ENCODE measurements at places on chromosomes 12 and 14. TPM values are rescaled to one million over a fixed set of nuclear protein-coding genes. Genes with fewer than 3 reads are reported as not detected.

GRCh38 chr14:67111022-67111421 lies 78.2 kb upstream of the GARIN2 start:
- no peak for DNase-seq

APOF gene
- polyA plus RNA-seq, result not detected

- no peak for DNase-seq
These were observed 199.7 kb downstream of the BCAT1 start for GRCh38 chr12:24749171-24749570.

CHURC1 gene
- polyA plus RNA-seq, result 38.5 TPM

SIRT4 gene
- polyA plus RNA-seq, result 4.9 TPM

NUAK1 gene
- 9.6 TPM for polyA plus RNA-seq

DNA sequence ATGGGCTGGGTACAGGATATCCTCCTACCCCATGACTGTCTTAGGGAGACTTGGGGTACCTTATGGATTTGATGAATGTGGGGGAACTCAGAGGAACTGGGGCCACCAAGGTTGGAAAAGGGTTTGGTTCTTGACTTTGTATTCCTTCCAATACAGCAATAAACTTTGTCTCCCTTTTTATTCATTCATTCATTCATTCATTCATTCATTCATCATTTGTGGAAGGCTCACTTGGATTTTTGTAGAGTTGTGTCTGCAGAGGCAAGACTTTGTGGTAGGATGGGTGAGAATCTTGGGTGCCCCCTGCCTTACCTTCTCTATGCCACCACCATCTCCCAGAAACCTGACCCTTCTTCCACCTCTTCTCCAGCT lies 21.1 kb downstream of the SOAT2 start:
- DNase-seq, result no peak

GSKIP gene
- 13.5 TPM for polyA plus RNA-seq

DNA sequence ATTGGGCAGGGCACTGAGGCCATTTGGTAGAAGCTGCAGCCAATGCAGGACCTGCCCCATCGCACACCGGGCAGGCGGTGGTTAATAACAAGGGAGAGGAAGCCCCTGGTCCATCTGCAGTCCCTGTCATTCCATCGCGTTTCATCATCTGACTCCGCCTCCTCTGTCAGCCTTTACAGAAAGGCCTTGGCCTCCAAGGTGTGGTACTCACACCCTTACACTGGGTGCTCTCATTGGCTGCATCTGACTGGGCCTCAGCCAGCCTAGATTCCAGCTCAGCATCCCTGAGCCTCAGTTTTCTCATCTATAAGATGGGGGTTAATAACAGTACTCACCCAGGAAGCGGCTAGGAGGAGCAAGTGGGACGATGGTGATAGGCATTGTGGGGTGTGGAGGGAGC lies 14.7 kb upstream of the HHIPL1 start:
- no peak for DNase-seq

DNA sequence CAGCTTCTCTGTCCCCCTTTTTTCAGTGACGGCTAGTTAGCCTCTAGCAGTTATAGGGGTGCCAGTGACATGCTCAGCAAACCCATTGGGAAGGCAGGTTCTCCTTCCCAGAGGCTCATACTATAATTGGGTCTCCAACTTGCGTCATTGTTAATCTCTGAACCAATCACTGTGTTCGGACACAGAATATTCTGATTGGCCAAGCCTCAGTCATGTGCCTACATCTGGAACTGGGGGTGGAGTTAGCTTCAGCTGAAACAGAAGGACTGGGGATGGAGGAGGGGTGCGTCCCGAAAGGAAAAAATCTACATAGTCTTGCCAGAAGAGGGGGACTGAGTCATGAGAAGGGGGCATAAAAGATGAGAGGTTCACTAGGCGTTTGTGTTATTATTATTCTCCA lies 165.6 kb downstream of the SUDS3 start:
- no peak for DNase-seq

DNA sequence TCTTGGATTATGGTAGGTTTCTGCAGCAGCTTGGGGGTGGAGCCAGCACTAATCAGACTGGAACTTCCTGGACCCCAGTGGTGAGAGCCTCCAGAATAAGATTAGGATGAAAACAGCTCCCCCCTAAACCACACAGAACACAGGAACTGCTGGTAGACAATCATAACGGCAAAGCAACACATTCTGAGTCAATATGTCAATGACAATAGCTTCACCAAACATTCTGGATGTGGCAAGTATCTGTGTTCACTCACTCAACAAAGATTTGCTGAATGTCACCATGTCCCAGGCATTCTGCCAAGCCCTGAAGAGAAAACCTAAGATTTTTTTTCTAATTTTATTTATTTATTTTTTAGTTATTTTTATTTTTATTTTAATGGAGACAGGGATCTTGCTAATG lies 65.2 kb downstream of the LRRC74A start:
- no peak for DNase-seq

PAPLN gene
- 1.2 TPM for polyA plus RNA-seq

GRCh38 chr12:41531147-41531829 lies 343.2 kb downstream of the PDZRN4 start:
- no peak for DNase-seq

- DNase-seq, result no peak
These were observed 10.2 kb upstream of the PEBP1 start for GRCh38 chr12:118125743-118126118.

- no peak for DNase-seq
These were observed 349.3 kb downstream of the CACNA1C start for GRCh38 chr12:2402073-2402579.

DNA sequence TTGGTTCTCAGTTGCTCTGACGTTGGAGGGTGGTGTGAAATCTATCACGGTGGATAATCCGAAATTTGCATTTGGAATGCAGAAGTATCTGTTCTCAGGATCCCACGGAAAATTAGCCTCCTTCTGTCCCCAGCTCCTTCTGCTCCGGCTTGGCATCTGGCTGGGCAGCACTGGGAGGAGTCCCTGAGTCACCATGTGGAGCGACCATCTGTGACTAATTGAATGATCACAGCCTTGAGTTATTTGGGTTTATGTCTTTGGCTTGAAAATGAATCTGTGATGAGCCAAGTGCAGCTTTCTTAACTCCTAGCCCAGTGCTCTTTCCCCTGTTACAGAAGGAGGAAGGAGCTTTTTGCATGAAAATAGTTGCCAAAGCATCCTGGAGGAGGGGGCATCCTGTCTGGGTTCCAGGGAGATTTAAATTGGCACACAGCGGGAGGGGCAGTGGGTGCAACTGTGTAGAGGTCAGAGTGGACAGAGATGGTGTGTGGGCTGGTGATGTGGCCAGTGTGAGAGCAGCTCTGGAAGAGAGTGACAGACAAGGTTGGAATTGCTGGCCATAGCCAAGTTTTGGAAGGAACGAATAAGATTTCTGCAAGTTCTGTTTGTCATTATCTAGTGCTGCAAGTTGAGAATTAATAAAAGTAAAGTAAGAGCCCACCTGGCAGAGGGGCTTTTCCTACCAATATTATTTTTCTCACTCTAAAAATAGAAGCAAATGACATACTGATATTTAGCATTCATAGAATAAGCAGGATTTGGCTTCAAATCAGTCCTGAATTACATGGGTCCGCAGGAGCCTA lies 74.4 kb downstream of the SLC24A4 start:
- no peak for DNase-seq

GRCh38 chr14:30385925-30386324 lies 173.0 kb upstream of the G2E3 start:
- DNase-seq, result no peak

GRCh38 chr14:53103636-53104340 lies 49.3 kb downstream of the DDHD1 start:
- DNase-seq, result no peak

- DNase-seq, result peak; percentile 94
These were observed 131.5 kb downstream of the GPR135 start for GRCh38 chr14:59333668-59334067.

DNA sequence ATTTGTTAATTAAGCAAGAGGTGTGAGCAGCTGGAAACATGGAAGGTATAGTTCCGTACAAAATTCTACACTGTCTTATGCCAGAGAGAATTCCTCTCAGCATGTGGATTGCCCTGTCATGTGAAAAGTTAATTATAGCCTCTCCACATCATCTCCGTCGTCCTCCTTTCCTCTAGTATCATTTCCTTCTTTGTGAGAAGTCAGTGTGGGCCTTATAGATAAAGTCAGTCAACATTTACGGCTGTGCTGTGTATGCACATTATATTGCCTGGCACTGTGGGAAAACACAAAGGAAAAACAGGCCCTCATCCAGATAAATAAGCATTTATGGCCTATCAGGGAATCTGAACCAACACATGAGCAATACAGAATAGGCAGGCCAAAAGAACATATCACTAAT lies 236.6 kb downstream of the SEC23A start:
- DNase-seq, result no peak

- no peak for DNase-seq
These were observed 1.5 kb upstream of the CLEC12A start for GRCh38 chr12:9969673-9970072.

- no peak for DNase-seq
These were observed 390.3 kb downstream of the TMTC2 start for GRCh38 chr12:83077041-83077440.

FGD6 gene
- polyA plus RNA-seq, result 4.1 TPM

DNA sequence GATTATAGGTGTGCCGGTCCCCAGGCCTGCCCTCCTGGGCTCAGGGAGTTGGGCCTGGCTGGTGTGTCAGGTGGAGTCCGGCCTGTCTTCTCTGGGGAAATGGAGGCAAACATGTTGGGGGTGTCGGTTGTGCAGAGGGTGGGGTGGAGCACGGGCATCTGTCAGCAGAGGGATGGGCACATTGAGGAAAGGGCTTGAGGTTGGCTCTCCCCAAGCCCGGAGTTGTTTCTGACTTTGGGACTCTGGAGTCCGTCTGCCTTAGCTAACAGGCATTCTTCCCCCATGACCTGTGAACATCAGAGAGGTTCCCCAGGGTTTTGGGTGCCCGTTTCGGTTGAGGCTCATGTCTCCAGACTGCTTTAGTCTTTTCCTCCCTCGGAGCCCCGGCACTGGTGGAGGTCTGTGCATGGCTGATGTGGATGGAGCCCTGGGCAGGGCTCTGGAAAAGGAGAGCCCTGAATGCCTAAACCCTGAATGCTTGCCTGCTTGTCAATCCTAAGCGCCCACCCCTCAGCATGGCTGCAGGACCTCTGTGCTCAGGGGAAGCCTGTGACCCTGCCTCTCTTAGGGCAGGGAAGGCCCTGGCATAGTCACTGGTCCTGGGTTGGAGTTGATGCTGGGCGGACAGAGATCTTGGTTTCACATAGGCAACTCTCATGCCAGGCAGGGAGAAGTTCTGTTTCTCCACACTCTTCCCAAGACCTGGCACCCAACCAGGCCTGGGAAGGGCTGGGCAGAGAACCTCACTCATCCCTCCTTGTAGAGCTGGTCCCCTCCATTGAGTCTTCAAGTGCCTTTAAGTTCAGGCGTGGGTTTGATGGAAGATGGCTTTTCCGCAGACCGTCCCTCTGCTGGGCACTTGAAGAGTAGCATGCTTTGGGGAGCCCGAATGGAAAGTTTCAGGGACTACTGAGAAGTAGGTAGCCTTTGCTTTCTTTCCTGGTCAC lies 12.9 kb downstream of the NYNRIN start:
- no peak for DNase-seq

GRCh38 chr14:92494512-92494911 lies 19.1 kb upstream of the RIN3 start:
- no peak for DNase-seq

- no peak for DNase-seq
These were observed 10.8 kb downstream of the DCAF5 start for GRCh38 chr14:69142101-69142500.

KRT6C gene
- not detected for polyA plus RNA-seq

DNA sequence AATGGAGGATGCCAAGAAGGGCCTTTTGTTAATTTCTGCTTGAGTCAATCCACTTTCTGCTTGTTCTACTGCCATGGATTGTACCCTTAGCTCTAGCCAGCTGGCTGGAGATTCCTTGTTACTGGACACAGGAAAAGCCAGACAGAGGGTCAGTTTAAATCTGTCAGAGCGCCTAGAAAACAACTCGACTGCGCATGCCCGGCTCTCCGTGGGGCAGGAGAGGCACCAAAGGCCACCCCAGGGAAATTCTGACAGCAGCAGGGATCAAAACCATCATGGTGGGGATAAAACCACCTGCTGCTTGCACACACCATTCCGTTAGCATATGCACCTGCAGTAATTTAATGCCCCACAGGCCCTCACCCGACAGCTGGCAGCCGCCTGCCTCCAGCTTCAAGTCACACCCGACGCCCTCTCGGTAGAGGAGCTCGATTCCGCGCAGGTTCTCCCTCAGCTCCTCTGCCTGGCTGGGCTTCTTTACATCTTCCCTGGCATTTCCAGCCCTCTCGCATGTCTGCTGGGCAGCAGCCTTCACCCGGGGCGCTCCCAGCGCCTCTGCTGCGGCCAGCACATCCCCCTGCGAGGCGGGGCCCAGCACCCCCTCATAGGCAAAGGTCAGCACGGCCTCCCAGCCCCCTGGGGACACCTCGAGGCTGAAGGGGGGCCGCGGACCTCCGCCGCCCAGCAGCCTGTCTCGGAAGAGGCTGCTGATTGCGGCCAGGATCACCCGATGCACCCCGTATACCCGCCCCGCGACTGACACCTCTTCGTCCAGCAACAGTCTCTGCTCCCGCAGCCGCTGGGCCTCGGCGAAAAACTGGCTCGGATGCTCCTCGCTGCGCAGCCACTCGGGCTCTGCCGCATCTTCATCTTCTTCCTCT lies 1.0 kb downstream of the KLHL33 start:
- no peak for DNase-seq

DNA sequence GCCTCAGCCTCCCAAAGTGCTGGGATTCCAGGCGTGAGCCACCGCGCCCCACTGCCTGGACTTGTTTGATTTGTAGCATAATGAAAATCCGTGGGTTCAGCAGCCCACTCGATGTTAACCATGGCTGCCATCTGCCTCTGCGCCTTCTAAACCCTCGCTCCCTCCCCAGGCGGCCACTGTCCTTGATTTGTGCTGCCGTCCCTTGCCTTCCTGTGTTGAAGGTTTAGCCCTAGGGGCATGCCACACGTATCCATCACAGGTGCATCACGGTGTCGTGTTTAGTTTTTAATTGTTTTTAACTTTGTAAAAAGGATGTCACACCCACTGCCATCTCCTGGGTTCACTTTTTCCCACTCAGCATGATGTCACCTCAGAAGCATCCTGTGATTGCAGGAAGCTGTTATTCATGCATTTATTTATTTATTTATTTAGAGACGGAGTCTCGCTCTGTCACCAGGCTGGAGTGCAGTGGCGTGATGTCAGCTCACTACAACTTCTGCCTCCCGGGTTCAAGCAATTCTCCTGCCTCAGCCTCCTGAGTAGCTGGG lies 24.5 kb upstream of the ULK1 start:
- DNase-seq, result no peak

GRCh38 chr12:127275416-127275815 lies 991.6 kb upstream of the TMEM132C start:
- no peak for DNase-seq

DNA sequence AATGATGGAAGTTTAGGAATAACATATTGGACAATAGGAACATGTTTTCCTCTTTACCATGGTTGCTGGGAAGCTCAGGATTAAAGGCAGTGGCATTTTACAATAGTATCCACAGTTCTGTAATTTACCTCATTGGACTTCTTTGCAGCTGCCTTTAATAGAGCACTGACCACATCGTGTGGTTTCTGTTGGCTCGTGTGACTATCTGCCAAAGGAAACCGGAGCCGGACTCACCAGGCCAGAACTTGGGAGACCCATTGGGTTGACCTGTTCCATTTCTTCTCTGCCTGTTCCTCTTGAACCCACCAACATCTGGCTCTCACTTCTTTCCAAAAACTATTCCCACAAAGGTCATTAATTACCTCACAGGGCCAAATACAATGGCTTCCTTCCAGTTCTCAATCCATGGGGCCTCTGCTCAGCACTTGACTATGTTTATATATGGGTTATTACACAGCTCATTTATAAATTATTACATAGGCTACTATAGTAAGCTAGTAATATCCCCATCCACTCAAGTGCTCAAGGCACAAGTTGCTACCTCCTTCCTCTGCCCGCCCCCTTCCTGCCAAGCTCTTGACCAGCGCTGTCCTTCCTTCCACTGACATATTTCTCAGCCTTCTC lies 121.5 kb upstream of the VASH1 start:
- DNase-seq, result no peak

CD163 gene
- 14.5 TPM for polyA plus RNA-seq

Data from forelimb muscle (tissue), 1 donor.